ENCODE measurements at places on chromosomes 11 and 22. TPM values are rescaled to one million over a fixed set of nuclear protein-coding genes. Genes with fewer than 3 reads are reported as not detected.

GRCh38 chr22:46262449-46263215 lies 511 bp downstream of the PKDREJ start:
- no peaks in the 10 kb centered on the region for H3K36me3 ChIP-seq
- H3K27me3 ChIP-seq, result no peaks in the 10 kb centered on the region
- DNase-seq, result no peak
- no peak overlapping the region for H3K27ac ChIP-seq
- H3K4me3 ChIP-seq, result no peak overlapping the region
- H3K4me1 ChIP-seq, result no peaks in the 10 kb centered on the region

DNA sequence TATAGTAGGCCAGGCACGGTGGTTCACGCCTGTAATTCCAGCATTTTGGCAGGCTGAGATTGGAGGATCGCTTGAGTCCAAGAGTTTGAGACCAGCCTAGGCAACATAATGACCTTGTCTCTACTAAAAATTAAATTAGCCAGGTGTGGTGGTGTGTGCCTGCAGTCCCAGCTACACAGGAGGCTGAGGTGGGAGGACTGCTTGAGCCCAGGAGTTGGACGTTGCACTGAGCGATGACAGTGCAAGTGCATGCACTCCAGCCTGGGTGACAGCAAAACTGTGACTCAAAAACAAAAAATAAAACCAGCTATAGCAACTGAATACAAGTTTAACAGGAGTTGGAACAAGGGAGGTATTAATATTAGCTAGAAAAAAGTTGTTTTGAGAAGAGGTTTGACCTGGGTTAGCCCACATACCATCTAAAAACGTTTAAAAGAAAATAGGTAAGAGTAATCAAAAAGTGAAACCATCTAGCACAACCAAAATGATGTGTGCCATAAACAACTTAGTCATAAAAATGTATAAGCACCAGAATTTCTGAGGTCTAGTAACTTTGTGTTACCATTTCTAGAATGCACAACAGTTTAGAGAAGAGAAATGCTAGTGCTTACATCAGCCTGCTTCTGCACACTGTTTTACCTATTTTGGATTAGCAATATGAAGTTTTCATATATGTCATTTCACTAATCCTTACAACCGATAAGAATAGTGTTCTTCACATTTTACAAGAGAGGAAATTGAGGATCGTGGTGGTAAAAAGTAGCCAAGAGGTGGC lies 26.5 kb downstream of the NARS2 start:
- no peaks in the 10 kb centered on the region for H3K36me3 ChIP-seq
- H3K4me3 ChIP-seq, result no peak overlapping the region
- H3K27me3 ChIP-seq, result no peaks in the 10 kb centered on the region
- no peak overlapping the region for H3K27ac ChIP-seq

DNA sequence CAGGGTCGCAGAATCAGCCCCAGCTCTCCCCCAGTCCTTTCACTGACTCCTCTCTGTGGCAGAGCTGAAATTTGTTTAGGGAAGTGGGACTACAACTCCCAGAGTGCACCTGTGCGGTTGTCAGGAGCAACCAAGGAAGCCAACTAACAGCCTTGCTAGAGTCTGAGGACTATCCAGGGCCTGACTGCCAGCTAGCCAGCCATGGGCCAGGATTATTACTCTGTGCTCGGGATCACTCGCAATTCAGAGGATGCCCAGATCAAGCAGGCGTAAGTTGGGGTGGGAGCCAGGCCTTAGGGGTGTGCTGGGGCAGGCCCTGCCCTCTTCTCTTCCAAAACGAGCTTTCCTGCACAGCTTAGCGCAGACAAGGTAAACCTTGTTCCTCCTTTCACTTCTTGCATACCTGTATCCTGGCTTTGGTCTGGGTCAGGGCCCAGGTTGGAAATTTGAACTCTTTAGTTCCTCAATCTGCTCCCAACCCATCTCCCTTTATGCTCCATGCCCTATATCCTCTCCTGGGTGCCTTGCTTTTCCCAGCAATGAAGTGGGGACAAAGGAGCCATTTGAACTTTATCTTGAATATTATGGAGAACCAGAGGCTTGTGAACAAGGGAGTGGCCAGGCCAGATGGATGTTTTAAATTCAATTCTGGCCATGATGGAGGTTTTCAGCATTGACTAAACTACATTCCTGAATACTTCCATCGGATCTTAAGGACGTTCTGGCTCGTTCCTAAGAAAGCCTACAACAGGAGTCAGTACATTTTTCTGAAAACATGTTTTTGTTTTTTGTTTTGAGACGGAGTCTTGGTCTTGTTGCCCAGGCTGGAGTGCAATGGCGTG lies at the start of gene DNAJB13:
DNAJB13 (plus strand) TSS at position 158 of the 842 bp plus-strand sequence; CDS start at position 202, 44 bp downstream.
- H3K27me3 ChIP-seq, result no peaks in the 10 kb centered on the region
- H3K27ac ChIP-seq, result no peak within 1 kb of the TSS
- H3K36me3 ChIP-seq, result no peaks in the 10 kb centered on the region
- no peaks in the 10 kb centered on the region for H3K4me1 ChIP-seq
- DNase-seq, result peak; percentile 68

GRCh38 chr22:33819743-33820142 lies 100.5 kb downstream of the LARGE1 start:
- H3K4me3 ChIP-seq, result no peak overlapping the region
- no peak overlapping the region for H3K27ac ChIP-seq
- H3K4me1 ChIP-seq, result no peaks in the 10 kb centered on the region
- no peaks in the 10 kb centered on the region for H3K27me3 ChIP-seq

- H3K27me3 ChIP-seq, result no peaks in the 10 kb centered on the region
- DNase-seq, result no peak
- no peaks in the 10 kb centered on the region for H3K4me1 ChIP-seq
- H3K4me3 ChIP-seq, result no peak overlapping the region
Observed at GRCh38 chr11:117837791-117838190, 13.2 kb upstream of the FXYD2 start.

DNA sequence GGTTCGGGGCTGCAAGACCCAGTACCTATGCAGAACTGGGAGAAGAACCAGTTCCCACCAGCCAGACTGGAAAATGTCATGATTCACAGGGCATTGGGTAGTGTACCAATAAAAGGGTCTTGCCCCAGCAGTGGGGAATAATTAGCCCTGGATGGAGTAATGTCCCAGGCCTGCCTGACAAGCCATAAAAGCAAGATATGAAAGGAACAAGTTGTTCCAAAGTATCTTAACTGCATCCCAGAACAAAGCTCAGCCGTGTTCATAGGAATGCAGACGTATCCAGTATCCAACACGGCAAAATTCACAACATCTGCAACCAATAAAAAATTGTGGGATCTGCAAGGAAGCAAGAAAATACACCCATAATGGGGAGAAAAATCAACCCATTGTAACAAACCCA lies 47.9 kb downstream of the ASCL2 start:
- H3K27ac ChIP-seq, result no peak overlapping the region
- no peaks in the 10 kb centered on the region for H3K4me1 ChIP-seq
- no peaks in the 10 kb centered on the region for H3K36me3 ChIP-seq
- DNase-seq, result no peak

GRCh38 chr22:46463435-46464227 lies 73.8 kb downstream of the CELSR1 start:
- H3K36me3 ChIP-seq, result no peaks in the 10 kb centered on the region
- H3K27me3 ChIP-seq, result no peaks in the 10 kb centered on the region
- peaks cover 10% of the 10 kb centered on the region for H3K4me1 ChIP-seq
- no peak overlapping the region for H3K27ac ChIP-seq

The UPK2 gene
- total RNA-seq, result not detected

DNA sequence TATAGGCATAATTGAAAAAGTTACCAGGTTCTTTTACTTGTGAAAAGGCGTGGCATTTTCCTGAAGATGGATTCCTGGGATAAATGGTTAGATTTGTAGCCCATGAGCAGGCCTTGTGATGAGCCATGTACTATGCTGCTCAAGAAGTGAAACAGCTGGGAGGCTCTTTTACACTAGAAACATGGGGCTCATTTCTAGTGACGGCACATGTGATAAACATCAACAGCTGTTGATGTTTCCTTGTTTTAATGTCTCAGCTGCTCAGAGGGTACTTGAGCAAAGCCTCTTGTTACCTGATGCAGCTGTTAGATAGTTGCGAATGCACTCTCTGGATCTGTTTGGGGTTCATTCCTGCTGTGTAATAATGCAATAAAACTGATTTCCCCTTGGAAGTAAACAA lies 396.8 kb downstream of the GUCY1A2 start:
- DNase-seq, result no peak
- H3K4me3 ChIP-seq, result no peak overlapping the region
- no peak overlapping the region for H3K27ac ChIP-seq
- H3K4me1 ChIP-seq, result no peaks in the 10 kb centered on the region

GRCh38 chr11:33617672-33618350 lies 82.8 kb downstream of the C11orf91 start:
- H3K27me3 ChIP-seq, result no peaks in the 10 kb centered on the region
- no peak overlapping the region for H3K27ac ChIP-seq
- no peak overlapping the region for H3K4me3 ChIP-seq
- no peaks in the 10 kb centered on the region for H3K36me3 ChIP-seq

DNA sequence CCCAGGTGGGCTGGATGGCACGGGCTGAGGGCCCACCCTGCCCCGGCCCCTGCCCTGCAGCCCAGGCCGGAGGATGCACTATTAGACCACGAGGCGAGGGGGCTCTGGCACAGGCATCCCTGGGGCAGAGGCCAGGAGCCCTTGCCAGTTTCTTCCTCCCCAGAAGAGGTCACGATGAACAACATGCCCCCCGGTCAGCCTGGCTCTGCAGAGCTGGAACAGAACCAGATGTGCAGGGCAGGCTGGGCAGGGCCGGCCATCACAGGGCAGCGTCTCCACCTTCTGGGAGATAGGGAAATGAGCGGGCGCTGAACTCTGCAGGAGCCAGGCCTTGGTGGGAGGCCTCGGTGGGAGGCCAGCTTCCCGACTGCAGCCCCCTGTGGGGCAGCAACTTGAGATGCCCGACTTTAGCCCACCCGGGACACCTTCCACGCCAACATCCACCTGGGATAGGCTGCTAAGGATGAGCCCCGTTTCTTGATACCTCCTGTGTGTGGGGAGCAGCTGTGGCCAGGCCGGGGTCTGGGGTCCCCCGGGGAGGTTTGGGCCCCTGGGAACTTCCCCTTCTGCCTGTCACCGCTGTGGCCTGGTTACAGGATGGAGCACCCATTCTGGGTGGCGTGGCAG lies 21.8 kb upstream of the GNB1L start:
- H3K27me3 ChIP-seq, result no peaks in the 10 kb centered on the region
- DNase-seq, result no peak
- peaks cover 3% of the 10 kb centered on the region for H3K36me3 ChIP-seq
- peaks cover 28% of the 10 kb centered on the region for H3K4me1 ChIP-seq

The OVOL1 gene
- not detected for total RNA-seq

GRCh38 chr11:9028581-9028980 lies 24.8 kb upstream of the NRIP3 start:
- H3K27ac ChIP-seq, result no peak overlapping the region
- H3K27me3 ChIP-seq, result no peaks in the 10 kb centered on the region
- H3K36me3 ChIP-seq, result no peaks in the 10 kb centered on the region
- H3K4me3 ChIP-seq, result no peak overlapping the region

GRCh38 chr11:57903441-57904123 lies 120.1 kb upstream of the OR9Q1 start:
- H3K4me3 ChIP-seq, result no peak overlapping the region
- H3K36me3 ChIP-seq, result no peaks in the 10 kb centered on the region
- no peak overlapping the region for H3K27ac ChIP-seq
- no peak for DNase-seq

DNA sequence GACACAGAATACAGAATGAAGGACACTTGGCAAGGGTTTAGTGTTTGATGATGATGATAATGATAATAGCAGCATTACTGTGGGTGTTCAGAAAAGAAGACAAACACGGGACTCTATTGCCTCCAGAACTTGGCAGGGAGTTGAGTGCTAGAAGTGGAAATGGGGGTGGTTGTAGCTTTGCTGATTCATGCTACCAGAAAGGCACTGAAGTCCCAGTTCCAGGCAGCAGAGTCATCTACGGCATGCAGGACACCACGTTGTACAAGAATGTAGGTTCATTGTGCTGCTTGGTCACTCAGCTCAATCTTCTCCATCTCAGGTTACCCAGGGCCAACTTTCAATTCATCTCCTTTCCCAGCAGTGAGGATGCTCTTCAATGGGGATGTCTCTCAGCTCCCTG lies 115.7 kb downstream of the NTM start:
- DNase-seq, result no peak
- H3K27ac ChIP-seq, result no peak overlapping the region
- H3K4me1 ChIP-seq, result no peaks in the 10 kb centered on the region
- H3K27me3 ChIP-seq, result peaks cover 13% of the 10 kb centered on the region
- no peak overlapping the region for H3K4me3 ChIP-seq

DNA sequence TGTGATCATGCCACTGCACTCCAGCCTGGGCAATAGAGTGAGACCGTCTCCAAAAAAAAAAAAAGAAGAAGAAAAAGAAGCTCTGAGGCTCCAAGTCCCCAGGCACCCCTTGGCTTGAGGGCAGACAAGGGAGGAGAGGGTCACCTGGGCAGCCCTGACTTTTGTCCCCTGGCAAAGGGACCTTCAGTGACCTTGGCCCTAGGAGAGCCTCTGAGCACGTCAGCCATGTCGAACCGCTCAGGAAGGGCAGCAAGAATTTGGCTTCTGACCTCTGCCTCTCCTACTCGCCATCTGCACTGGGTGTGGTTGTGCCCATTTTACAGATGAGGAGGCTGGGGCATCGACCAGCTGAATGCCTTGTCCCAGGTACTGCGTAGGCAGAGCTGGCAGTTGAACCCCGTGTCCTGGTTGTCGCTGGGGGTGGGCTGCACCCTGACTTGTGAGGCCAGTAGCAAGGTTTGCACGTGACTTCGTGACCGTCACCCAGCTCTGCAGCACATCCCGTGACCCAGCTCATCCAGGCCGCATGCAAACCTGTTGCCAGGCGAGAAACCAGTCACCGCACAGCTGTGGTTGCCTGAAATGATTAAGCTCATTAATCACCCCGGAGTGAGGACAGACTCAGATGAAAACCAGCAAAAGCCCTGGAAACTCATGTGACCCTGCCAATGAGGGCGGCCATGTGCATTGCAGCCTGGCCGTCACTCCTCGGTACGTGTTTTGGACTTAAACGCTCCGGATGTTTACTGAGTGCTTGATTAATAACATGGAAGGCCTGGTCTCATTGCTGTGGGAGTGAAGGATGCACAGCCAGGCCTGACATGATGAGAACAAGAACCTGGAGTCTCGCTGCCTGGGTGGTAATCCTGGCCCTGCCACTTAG lies 47.7 kb upstream of the PPP6R3 start:
- peaks cover 68% of the 10 kb centered on the region for H3K36me3 ChIP-seq
- DNase-seq, result no peak
- H3K27me3 ChIP-seq, result no peaks in the 10 kb centered on the region
- no peak overlapping the region for H3K27ac ChIP-seq

- H3K27ac ChIP-seq, result no peak overlapping the region
- H3K36me3 ChIP-seq, result peaks cover 28% of the 10 kb centered on the region
- no peak overlapping the region for H3K4me3 ChIP-seq
- H3K4me1 ChIP-seq, result no peaks in the 10 kb centered on the region
- no peaks in the 10 kb centered on the region for H3K27me3 ChIP-seq
- no peak for DNase-seq
Observed at GRCh38 chr11:494761-495536, 12.1 kb downstream of the RNH1 start.

The CATSPERZ gene
- not detected for total RNA-seq

Data from A673 (cell line).